Activated T-cell treated with anti-CD3 and anti-CD28 coated beads, Interleukin-2, amount 50 U/mL, for 4 hours (primary cell): ENCODE measurements at places on chromosomes 5 and 9. TPM values are rescaled to one million over a fixed set of nuclear protein-coding genes. Genes with fewer than 3 reads are reported as not detected.

DNA sequence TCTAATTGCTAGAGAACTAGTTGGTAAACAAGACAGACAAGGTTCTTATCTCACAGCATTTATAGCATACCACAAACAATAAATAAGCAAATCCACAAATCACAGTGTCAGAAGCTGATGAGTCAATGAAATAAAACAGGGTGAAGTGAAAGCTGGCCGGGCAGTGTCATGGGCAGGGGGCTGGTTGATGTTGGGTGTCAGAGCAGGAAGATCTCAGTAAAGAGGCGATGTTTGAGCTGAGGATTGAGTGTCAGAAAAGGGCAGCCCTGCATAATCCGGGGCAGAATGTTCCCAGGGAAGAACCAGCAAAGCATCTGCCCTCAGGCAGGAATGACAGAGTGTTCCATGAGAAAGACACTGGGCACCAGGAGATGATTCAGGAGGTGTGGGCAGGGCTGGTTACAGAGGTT is 183.4 kb downstream of the GOLPH3 start:
- DNase-seq = no peak

GRCh38 chr9:79256691-79257213 is 315.0 kb upstream of the TLE4 start:
- DNase-seq = no peak

DNA sequence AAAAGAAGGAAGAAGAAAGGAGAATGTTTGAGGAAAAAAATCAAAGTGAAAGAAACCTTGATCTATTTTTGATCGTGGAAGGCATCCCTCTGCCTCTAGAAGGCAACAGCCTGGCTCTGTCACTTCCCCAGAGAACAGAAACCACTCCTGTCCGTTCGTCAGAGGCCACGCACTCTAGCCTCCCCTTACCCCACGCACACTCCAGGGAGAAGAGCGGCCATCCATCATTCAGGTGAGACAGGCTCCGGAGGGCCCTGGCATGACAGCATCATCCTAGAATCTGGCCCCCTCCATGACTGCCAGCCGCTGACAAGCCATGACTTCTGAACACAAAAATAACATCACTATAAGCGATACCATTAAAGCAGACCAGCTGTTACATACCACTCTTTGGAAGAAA is 135.8 kb downstream of the ROR2 start:
- no peak for DNase-seq

DNA sequence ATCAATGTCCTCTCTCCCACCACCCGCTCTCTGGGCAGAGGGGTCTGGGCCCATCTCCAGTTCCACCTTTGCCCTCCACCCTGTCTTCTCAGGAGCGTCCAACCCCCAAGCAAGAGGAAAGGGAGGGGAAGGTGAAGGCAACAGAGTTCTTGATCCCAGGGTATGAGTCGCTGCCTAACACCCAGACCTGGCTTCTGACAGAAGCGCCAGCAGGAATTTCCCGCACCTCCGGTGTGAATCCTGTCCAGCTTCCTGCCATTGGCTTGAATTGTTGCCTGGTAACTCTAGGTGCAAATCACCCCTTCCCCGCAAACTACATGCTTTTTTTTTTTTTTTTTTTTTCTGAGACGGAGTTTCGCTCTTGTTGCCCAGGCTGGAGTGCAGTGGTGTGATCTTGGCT is 84.2 kb upstream of the IER5L start:
- no peak for DNase-seq

The GLDC gene
- 3.5 TPM for total RNA-seq

The N4BP3 gene
- total RNA-seq = 6.4 TPM
